ENCODE measurements at places on chromosomes 2 and 18.

- no peak for DNase-seq
These were observed 271.5 kb upstream of the MMADHC start for GRCh38 chr2:149858901-149859634.

DNA sequence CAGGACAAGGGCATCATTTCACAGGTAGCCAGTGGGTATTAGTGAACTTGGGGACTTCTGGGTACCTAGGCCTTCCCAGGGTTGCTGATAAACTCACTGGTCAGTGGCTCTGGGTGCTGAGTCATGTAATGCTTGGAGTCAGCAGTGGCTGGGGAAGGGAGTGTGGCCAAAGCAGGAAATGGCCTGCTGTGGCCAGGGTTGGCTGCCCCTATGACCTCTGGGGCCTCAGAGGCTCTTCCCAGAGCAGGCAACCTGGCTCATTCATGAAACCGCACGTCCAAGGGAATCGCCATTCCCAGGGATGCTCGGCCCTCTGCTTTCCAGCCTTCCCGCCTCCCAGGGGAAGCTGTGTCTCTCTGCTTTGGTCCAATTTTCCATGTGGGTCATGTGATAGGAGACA lies 294.9 kb downstream of the DYSF start:
- DNase-seq, result no peak

DNA sequence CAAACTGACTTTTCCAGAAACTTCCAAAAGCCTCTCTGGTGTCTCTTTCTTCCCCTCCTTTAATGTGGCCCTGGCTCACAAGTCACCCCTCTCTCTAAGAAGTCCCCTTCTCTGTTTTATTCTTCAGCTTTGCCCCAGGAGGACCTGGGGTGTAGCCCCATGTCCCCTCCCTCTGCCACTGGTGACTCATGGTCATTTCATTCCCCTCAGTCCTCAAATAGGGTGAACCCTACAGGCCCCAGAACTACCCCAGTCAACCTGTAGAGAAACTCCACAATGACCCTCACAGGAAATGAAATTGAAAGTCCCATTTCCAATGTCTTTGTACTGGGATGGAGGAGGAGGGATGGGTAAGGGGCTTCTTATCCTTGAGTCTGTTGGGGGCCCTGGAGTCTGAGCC lies 6.2 kb upstream of the SPEG start:
- no peak for DNase-seq

GRCh38 chr2:128473175-128474035 lies 154.7 kb upstream of the HS6ST1 start:
- no peak for DNase-seq

GRCh38 chr2:14647714-14648113 lies 15.2 kb downstream of the LRATD1 start:
- no peak for DNase-seq

GRCh38 chr2:59266453-59266852 lies 1025.3 kb upstream of the FANCL start:
- no peak for DNase-seq

- DNase-seq, result no peak
These were observed 46.5 kb downstream of the TMEM18 start for GRCh38 chr2:630451-631320.

DNA sequence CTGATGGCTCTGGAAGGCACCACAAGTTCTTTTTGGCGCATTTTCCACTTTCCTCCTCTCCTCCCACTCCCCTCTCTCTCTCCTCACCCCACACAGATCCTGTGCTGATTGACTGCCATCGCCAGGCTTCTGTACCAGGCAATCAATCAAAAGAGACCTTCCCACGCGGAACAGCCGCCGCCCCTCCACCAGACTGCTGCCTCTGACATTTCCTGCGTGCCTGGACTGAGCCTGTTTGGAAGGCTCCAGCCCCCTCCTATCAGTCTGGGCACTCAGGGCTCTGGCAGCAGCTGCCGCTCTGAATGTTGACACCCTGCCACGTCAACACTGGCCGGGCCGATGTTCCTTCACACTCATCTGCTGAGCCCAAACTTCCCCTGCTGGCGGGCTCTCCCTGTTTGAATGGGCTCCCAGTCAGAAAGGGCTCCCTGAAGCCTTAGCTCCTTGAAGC lies 467.7 kb downstream of the EPHA4 start:
- no peak for DNase-seq

DNA sequence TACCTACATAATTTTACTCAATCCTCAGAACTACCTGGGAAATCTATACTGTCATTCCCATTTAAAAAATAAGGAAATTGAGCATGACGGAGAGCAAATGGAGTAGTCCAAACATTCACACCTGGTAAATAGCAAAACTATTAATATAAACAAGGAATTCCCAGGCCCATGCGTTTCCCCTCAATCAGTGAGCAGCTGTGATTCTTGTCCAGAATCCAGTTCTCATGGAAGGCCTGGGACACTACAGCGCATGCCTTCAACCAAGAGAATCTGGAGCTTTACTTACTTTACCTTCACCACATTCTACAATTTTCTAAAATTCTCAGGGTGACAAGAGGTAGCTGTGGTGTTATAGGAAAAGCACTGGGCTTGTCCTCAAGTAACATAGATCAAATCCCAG lies 259.0 kb downstream of the LRATD1 start:
- no peak for DNase-seq

- DNase-seq, result no peak
These were observed 258.3 kb downstream of the HAUS1 start for GRCh38 chr18:46362533-46362932.

DNA sequence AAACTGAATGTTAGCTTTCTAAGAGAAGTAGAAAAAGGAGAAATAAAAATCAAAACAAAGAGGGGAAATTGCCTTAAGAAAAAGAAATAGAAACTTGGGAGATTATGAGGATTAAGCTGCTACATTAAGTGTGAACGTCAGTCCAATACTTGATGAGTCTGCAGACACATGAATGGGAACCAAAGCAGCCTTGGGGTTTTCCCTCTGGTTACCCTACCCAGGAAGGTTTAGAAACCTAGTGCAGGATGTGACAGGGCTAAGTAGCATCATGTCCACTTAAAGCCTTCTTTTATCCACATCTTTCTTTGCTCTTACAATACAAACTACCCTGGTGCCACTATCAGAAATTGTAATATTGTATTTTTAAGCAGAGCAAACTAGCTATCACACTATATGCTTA lies 22.3 kb downstream of the SLC35F5 start:
- no peak for DNase-seq

DNA sequence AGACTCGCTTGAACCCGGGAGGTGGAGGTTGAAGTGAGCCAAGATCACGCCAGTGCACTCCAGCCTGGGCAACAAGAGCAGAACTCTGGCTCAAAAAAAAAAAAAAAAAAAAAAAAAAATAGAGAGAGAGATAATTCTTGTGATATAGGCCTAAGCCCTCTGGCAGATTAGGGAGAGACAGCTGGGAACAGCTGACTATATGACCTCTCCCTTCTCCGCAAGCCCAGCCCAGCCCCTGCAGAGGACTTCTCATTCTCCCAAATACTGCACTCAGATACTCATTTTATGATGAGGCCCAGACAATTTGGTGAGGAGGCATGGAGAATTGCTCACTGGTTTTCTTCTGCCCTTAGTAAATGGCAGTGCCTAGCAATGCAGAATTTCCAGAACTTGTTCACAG lies 262.0 kb downstream of the HAUS1 start:
- DNase-seq, result no peak

GRCh38 chr2:239747274-239747673 lies 277.9 kb downstream of the NDUFA10 start:
- DNase-seq, result no peak
